ENCODE measurements at places on chromosomes 4 and X.

DNA sequence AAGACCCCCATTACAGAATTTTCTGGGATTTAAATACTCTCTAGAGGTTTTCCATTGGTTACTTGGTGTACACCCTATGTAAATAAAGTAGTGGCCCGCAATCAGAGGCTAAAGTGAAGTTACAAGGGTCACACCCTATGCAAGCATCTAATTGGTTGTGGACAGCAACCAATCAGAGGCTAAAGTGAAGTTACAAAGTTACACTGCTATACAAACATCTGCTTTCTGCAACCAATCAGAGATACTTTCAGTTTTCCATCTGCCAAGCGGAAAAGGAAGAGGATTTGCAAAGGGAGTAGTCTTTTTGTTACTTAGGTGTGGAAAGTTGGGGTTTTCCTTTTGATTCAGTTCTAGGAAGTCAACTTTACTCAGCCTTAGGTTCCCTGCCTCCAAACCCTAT lies 2.0 kb upstream of the ATRX start:
- DNase-seq, result no peak

DNA sequence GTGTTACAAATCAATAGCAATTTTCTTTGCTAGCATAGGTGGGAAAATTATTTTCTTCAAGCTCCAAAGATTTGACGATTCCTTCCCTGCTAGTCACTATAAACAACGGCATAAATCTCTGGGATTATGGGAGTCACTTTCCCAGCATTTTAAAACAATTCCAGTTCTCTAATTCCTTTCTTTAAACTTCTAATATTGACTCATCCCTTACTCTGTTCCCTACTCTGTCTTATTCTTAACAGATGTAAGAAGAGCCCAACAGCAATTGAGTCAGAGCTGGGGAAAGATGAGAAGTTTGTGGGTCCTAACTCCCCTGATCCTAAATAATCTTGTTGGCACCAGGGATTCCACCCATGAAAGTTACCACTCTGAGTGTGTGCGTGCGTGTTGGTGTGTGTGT lies 47.4 kb upstream of the IL21 start:
- no peak for DNase-seq

DNA sequence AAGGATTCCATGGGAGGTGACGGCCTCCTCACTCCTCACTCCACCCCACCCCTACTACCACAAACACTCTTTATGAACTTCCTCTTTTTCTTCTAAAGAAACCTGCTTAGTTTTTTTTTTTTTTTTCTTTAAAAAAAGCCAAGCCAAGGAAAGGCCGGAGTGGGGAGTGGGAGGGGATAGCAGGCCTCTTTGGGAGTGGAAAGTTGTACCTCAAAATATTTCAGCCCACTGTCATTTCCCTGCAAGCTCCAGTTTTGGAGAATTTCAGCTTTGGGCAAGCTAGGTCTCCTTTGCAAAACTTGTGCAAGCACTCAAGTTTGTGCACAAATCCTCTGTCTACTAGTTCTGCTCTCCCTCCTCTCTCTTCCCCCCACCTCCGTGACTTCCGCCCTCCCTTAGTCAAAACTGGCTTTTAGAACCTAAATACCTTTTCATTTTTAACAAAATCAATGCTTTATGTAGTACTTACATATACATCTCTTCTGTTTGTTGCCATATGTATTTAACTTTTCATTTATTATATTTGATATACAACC lies 512 bp upstream of the ANTXR2 start:
- DNase-seq, result no peak

GRCh38 chr4:150909116-150909515 lies 106.0 kb downstream of the LRBA start:
- DNase-seq, result no peak

GRCh38 chrX:100643956-100644860 lies at the start of gene SRPX2:
SRPX2 (plus strand) TSS chrX:100644199; CDS start chrX:100646323, 2,124 bp downstream.
- no peak for DNase-seq

GRCh38 chr4:160927311-160927710 lies 1236.5 kb downstream of the FSTL5 start:
- no peak for DNase-seq

- DNase-seq, result no peak
These were observed 3.8 kb upstream of the TXK start for GRCh38 chr4:48137846-48138245.

DNA sequence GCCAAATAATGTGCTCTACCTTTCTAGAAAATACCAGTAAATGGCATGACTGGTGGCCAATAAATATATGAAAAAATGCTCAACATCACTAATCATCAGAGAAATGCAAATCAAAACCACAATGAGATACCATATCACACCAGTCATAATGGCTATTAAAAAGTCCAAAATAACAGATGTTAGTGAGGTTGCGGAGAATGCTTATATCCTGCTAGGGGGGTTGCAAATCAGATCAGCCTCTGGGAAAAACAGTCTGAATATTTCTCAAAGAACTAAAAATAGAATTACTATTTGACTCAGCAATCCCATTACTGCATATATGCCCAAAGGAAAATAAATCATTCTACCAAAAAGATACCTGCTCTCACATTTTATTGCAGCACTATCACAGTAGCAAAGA lies 115.1 kb downstream of the RASGEF1B start:
- no peak for DNase-seq

- DNase-seq, result no peak
These were observed 636.3 kb upstream of the HTR2C start for GRCh38 chrX:113947548-113947947.

GRCh38 chrX:17547658-17548057 lies 172.7 kb downstream of the NHS start:
- no peak for DNase-seq

DNA sequence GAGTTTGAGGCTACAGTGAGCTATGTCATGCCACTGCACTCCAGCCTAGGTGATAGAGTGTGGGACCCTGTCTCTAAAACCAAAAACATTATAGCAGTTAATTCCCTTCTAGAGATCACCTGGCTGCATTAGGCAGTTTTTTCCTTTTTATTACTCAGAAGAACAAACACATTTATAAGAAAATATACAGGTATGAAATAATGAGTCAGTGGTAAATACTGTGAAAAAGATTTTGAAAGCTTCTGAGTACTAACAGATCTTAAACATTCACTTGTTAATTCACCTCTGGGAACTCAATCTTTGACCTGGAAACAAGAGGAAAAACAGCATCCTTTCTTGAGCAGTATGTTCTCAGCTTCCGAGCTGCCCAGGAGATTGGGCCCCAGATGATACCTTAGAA lies 64.1 kb downstream of the UCHL1 start:
- DNase-seq, result no peak
